Heart right ventricle (tissue), 16 donors: ENCODE measurements at places on chromosomes 16 and 17. TPM values are rescaled to one million over a fixed set of nuclear protein-coding genes. Genes with fewer than 3 reads are reported as not detected.

Gene MAPK8IP3
- 67.6 TPM for total RNA-seq

Gene CETP
- total RNA-seq: 2.1 TPM

Gene CBFA2T3
- 11.9 TPM for total RNA-seq

Gene CTRB1
- total RNA-seq: 3.1 TPM

Gene MRTFB
- total RNA-seq: 20.9 TPM

Gene ARRB2
- total RNA-seq: 16.0 TPM

Gene RNF43
- 3.9 TPM for total RNA-seq

Gene ZFHX3
- 12.2 TPM for total RNA-seq

Gene TMEM170A
- total RNA-seq: 8.2 TPM

Gene KRTAP3-1
- total RNA-seq: not detected

Gene AARS1
- 54.3 TPM for total RNA-seq

Gene ZP2
- not detected for total RNA-seq

Gene SLFN14
- total RNA-seq: not detected

Gene TMED6
- not detected for total RNA-seq

Gene CHTF8
- 58.6 TPM for total RNA-seq

DNA sequence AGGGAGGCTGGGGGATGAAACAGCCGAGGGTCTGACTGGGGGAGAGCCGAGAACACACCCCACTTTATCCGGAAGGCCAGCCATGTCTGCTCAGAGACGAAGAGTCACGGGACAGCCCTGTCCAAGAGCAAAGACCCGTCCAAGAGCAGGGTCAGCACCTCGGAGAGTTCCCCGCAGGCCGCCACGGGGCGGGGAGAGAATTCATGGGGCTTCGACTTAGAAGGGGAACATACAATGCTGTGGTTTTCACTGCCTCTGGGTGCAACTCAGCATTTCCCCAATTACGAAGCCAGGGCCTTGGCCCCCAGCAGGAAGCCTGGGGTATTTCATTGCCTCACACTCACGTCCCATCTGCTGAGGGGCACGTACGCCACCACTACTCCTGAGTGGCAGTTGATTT lies 59.3 kb downstream of the JPH3 start:
- peak; percentile 46 for DNase-seq

GRCh38 chr17:33564146-33564545 lies 271.1 kb upstream of the ASIC2 start:
- DNase-seq: no peak

DNA sequence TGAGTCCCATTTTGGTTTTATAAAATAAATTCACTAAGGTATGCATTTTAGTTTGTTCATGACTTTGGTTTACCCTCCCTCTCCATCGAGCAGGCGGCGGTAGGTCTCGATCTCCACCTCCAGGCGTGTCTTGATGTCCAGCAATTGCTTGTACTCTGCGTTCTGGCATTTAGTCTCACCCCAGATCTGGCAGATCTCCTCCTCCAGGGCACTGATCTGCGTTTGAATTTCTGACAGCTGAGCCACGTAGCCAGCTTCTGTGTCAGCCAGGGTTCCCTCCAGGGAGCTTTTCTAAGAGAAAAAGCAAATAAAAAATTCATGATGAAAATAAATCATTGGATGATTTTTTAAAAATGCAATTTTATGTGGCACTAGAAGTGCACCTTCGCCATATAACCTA lies 4.2 kb downstream of the KRT24 start:
- DNase-seq: no peak

DNA sequence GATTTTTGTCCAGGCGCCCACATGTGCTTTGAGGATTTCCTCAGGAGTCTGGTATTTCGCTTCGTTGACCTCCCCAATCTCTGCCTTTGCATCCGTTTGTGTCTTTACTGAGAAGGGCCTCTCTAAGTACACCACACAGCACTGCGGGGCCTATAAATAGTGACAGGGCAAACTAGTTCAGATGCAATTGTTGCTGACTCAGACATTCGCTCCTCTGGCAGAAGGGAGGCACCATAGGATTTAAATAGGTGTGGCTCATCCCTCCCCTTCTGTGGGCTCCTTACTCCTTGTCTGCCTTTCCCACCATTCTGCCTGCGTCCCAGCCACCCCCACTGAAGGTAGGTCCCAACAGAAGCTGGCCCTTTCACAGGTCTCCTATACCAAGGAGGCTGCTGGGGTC lies 192.3 kb downstream of the SHISA9 start:
- DNase-seq: no peak

- no peak for DNase-seq
Observed at GRCh38 chr16:62717026-62717425, 680.8 kb upstream of the CDH8 start.

DNA sequence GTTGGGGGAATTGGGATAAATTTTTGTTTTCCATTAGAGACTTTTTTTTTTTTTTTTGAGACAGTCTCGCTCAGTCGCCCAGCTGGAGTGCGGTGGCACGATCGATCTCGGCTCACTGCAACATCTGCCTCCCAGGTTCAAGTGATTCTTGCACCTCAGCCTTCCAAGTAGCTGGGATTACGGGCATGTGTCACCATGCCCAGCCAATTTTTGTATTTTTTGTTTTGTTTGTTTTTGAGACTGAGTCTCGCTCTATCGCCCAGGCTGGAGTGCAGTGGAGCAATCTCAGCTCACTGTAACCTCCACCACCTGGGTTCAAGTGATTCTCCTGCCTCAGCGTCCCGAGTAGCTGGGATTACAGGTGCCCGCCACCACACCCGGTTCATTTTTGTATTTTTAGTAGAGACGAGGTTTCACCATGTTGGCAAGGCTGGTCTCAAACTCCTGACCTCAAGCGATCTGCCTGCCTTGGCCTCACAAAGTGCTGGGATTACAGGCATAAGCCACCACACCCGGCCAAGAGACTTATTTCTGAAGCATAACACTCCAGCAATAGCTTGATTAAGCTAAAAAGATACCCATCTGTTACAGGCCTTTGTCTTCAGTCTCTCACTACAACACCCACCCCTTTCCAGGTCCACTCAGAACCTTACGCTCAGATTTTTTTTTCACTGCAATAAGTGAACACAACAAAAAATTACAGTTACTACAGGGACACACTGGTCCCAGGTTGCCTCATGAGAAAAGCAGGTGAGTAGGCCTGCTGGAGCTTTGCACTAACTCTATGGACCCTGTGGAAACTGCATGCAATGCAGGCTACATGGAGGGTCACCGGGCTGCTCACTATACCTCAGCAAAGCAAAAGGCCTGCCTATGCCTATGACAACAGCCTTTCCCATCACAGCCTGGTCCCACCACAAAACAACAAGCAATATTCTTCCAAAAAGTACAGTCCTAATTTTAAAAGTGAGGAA lies 34.6 kb downstream of the KANSL1 start:
- DNase-seq: no peak

GRCh38 chr16:79601092-79601930 lies 774 bp upstream of the MAF start:
- peak; percentile 55 for DNase-seq

- no peak for DNase-seq
Observed at GRCh38 chr16:397135-397661, at the start of gene NME4. Gene NME4, plus strand, starts transcription at chr16:397199. Its CDS starts 24 bp downstream, at chr16:397223.

DNA sequence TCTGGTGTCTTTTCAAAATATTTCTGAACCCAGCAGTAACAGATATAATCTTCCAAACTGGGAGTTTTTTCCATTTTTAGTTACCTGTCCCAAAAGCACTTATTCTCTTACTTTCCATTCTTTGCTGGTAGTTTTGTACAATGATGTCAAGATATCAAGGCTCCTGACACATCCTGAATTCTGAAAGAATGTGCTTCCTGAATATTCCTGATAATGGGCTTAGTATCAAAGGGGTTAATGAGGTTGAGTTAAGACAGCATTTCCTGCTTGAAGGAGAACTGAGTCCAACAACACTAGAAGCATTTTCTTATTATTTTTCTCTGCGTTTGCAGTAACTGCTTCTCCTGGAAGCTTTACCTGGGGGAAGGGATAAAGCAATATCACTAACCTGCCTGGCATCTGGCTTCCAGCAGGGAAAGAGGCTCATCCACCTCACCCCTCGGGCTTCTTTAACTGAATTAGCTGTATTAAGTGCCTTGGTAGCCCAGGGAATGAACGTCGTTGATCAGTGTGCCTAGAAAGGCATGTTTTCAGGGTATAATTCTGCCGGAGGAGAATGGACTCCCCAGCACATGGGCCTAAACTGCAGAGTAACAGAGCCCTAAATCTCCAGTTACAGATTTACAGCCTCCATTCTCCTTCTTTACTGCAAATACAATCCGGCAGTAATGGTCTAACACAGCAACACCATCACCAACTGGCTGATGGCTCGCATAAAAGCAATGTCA lies 134.4 kb downstream of the SNX11 start:
- no peak for DNase-seq

- peak; percentile 85 for DNase-seq
Observed at GRCh38 chr16:69482410-69482991, 58.1 kb downstream of the CYB5B start.

GRCh38 chr16:4511441-4512082 lies 27.0 kb downstream of the CDIP1 start:
- peak; percentile 54 for DNase-seq

DNA sequence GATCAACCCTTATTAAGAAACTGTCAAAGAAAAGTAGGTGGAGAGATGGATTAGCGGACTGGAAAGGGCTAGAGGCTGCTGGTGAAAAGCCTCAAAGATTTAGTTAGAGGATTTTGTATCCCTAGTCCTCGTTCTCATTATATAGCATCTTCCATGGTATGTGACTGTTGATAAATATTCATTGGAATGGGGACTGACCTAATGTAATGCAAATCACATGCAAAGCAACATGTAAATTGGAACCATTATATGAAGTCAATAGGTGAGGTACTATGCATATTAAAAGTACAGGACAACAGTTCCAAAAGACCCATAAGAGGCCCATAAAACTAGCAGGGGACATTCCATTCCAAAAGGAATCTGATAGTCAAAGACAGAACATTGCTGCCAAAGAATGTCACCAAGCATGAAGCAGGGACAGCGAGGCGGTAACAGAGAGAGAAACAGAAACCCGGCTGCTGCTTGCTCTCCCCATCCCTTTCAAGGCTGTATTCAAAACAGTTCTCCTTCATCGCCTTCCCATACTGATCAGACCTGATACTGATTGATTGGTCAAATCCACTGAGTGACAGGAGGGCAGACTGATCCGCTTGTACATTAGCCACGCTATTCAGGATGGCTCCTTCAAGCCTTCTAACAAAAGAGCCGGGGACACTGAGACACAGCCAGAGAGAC lies 44.5 kb downstream of the SOX9 start:
- DNase-seq: no peak

GRCh38 chr16:89931305-89931896 lies 8.3 kb downstream of the TUBB3 start:
- DNase-seq: no peak

DNA sequence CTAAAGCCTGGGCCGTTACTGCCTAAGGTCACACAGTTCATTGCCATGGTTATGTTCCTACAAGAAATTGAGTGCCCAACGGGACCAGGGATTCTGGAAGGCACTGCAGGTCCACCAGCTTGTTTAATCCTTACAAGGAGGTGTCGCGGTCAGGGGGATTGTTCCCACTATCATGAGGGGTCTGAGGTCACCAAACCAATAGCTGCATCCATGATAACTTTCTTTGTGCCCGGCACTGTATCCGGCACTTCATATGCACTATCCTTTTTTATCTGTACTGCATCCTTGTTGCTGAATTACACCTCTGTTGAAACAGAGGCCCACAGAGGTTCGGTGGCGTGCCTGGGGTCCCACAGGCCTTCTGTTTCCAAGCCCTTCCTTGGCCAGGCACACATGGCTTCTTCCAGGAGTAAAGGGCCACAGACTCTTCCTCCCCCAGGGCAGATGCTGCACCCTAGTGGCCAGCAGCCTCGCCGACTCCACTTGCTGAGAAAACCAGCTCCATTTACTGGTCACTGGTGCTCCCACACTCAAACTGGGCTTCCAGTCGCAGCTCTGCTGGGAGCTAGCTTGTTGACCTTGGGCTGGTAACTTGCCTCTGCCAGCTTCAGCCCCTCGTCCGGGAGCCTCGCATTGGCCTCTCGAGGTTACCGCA lies 82.0 kb upstream of the PLCG2 start:
- DNase-seq: peak; percentile 55

GRCh38 chr16:11004351-11004750 lies 60.0 kb downstream of the CLEC16A start:
- DNase-seq: no peak

GRCh38 chr16:52976539-52977167 lies 76.0 kb downstream of the CHD9NB start:
- no peak for DNase-seq

GRCh38 chr16:75745823-75746222 lies 19.5 kb upstream of the CPHXL start:
- DNase-seq: no peak

- peak; percentile 96 for DNase-seq
Observed at GRCh38 chr16:57535680-57536305, 578 bp downstream of the CCDC102A start.

GRCh38 chr17:76691379-76692191 lies 19.2 kb downstream of the MXRA7 start:
- no peak for DNase-seq

DNA sequence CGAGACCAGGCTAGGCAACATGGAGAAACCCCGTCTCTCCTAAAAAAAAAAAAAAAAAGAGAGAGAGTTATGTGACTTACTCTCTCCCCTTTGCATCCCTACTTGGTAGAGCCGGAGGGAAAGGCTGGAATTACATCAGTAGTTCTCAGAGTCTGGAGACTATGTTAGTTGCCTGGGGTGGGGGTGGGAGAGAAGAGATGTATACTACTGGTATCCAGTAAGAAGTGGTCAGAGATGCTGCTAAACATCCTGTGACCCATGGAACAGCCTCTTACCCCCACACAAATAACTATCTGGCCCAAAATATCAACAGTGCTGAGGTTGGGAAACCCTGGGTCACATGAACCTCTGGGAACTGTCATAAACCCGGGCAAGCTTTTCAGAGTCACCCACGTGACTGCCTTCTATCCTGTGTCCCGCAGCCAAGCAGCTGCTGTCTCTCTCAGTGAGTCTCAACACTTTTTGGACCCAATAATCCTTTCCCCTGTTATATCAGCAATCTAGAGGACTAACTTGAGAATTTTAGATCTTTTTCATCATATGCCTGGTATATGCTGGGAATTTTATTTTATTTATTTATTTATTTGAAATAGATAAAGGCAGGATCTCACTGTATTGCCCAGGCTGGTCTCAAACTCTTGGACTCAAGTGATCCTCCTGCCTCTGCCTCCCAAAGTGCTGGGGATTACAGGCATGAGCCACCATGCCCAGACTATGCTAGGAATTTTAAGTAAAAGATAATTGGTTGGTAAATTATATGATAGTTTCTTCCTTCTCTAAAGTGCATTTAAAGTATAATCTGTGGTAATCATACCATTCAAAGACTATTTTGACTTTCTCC lies 8.7 kb downstream of the EIF1 start:
- peak; percentile 44 for DNase-seq

- DNase-seq: no peak
Observed at GRCh38 chr16:82040296-82040695, 5.2 kb downstream of the HSD17B2 start.

GRCh38 chr17:19546289-19547065 lies 12.8 kb downstream of the SLC47A1 start:
- peak; percentile 41 for DNase-seq

GRCh38 chr17:65743308-65743655 lies 181.8 kb upstream of the AXIN2 start:
- no peak for DNase-seq

GRCh38 chr17:49456183-49456965 lies 38.7 kb upstream of the NGFR start:
- DNase-seq: no peak
